ENCODE measurements at places on chromosomes 2 and 18.
A peak's percentile ranks its signal among the peaks of the same experiment; 100 is the strongest.

GRCh38 chr2:203909974-203910373, 26.6 kb upstream of the ICOS start:
- no peak for DNase-seq

DNA sequence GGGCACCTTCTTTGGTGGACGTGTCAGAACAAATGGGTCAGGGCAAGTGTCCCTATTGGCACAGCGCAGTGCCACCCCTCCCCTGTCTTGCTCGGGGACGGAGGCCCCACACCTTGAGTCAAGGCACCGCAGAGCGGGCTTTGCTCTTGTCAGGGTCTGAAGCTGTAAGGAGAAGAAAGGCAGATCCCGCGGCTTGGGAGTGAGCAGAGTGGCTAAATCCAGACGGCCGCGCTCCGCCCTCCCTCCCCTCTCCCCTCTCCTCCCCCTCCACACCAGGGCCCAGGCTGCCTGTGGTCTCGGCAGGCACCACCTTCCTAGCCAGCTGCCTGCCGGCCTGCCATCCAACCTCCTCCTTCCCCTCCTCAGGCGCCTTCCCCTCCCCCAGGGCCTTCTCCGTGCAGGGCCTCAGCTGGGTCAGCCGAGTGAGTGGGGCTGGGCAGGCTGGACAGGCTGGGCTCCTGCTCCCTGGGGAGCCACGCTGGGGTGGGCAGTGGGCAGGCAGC, 25.8 kb downstream of the SPEG start:
- DNase-seq, result no peak

- DNase-seq, result no peak
These were observed 4.0 kb downstream of the TSGA10 start for GRCh38 chr2:99150706-99151105.

GRCh38 chr18:77069931-77070330, 62.7 kb downstream of the MBP start:
- no peak for DNase-seq

DNA sequence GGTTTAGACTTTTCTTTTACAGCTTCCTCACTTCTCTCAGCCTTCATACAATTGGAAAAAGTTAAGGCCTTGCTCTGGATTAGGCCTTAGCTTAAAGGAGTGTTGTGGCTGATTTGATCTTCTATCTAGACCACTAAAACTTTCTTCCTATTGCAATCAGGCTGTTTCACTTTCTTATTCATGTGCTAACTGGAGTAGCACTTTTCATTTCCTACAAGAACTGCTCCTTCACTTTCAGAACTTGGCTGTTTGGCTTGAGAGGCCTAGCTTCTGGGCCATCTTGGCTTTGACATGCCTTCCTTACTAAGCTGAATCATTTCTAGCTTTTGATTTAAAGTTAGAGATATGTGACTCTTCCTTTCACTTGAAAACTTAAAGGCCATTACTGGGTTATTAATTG, 114.3 kb downstream of the ARHGEF4 start:
- no peak for DNase-seq

DNA sequence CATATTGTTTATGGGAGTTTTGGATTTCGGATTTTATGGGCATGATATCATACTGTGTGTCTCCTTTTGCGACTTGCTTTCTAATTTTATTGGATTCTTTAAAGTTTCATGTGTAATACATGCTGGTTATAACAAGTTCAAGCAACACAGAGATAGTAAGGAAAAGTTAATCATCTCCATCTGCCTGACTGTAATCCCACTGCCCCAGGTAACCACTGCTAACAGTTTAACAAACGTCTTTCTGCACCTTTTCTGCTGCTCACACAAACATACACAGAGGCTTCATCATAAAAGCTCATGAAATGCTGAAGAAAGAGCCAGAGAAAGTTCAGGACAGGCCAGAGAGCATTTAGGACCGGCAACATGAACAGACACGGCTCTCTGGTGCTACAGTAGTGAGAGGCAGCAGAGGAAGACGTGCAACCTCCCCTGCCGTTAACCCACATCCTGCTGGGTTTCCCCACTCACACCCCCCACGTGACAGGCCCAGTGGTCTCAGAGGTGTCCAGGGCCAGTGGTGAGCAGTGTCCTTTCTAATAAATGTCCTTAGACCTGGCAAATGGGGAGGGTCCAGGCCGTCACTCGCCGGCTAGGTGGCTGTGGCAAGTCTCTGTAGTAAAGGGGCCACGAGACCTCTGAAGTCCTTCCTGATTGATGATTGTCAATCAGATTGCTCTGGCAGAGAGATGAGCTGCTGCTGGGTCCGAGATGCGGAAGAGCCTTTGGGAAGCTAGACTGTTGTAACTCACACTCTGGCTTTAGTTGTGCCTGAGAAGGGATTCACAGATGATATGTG, 43.0 kb upstream of the SLC1A4 start:
- DNase-seq, result peak; percentile 29

DNA sequence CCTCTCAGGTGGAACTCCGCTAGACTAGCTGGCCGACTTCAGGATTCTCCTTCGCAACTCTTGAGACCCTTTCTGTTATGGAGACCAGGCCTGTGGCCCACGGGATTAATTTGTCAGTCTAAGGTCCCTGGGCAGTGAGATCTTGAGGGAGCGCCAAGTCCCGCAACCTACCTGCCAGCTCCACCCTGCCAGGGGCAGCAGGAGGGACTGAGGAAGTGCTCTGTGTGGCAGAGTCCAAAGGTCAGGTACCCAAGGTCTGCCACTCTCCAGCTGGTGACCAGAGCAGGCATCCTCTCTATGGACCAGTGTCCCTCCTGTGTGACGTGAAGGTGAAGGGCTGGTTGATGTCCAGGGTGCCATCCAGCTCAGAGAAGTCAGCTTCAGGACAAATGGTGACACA, 4.3 kb upstream of the SPATA3 start:
- no peak for DNase-seq

GRCh38 chr2:147860009-147860408, 15.2 kb downstream of the ACVR2A start:
- DNase-seq, result no peak

DNA sequence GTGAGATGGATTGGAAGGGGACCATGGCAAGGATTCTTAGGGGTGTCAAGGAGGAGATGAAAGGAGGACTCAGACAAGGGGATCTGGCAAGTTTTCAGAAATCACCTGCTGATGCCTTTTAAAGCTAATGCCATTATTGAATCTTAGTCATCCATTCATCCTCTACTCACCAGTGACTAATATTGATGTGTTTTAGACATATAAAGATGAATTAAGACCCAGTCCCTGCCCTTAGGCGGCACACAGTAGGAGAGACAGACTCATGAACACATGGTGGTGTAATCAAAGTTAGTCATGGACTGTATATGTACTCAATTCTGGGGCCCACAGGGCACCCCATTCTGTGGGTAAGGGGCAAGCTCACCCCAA, 56.5 kb upstream of the ATL2 start:
- DNase-seq, result no peak

DNA sequence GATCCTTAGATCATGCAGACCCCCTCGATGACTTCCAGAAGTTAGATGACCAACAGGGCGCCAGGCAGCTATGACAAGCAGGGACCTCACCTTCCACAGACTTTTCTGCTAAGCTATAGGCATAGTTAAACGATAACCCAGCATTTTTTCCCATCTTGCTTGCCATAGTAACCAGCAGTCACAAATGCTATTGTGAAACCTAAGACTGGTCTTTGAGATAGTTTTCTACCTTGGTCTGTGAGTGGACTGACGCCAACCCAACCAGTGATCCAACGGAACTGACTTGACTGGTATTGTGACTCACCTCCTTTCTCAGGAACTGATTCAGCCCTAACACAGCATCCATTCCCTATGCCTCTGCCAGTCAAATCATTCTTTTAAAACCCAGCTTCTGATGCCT, 361.2 kb downstream of the LRRTM4 start:
- no peak for DNase-seq

- DNase-seq, result no peak
These were observed 57.5 kb downstream of the MYCN start for GRCh38 chr2:15997728-15998280.

- no peak for DNase-seq
These were observed 35.4 kb downstream of the CACNB4 start for GRCh38 chr2:152063325-152063924.
